ENCODE measurements at places on chromosomes 3 and 15. TPM values are rescaled to one million over a fixed set of nuclear protein-coding genes. Genes with fewer than 3 reads are reported as not detected.

The SHC4 gene
- 2.8 TPM for total RNA-seq

The DPPA2 gene
- total RNA-seq, result not detected

The ADGRG7 gene
- not detected for total RNA-seq

The GPR160 gene
- total RNA-seq, result 13.8 TPM

The MB21D2 gene
- 21.0 TPM for total RNA-seq

The AMT gene
- total RNA-seq, result 3.5 TPM

The LRRIQ4 gene
- not detected for total RNA-seq

The CCDC54 gene
- not detected for total RNA-seq

The GREM1 gene
- not detected for total RNA-seq

The SLC28A2 gene
- not detected for total RNA-seq

The PRKCI gene
- total RNA-seq, result 25.7 TPM

The ANKRD63 gene
- not detected for total RNA-seq

The ROPN1 gene
- total RNA-seq, result not detected

DNA sequence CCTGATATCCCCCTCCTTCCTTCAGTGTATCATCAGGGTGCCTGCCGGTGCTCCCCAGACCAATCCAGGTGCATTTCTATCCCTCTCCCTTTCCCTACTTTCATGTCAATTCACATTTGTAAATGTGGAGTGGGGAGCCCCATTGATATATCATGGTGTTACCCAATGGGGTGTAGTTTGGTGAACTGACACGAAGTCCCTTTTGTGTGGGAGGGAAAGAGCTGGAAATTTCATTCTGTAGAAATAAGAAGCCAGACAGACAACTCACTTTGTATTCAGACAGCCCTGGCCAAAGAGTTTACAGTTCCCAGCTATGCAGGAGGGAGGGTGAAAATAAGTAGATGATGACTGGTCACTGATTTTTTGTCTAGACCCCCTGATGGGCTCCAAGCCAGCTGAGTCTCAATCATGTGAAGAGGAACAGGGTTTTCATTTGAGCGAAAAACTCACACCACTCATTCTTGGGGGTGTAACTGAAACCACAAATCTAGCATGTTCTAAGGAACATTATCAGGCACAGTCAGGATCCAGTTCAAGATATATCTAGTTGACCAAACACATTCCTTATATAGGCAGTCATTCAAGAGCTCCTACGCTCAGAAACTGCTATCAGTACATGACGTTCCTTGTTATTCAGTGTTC is 58.9 kb downstream of the LMCD1 start:
- DNase-seq, result no peak

GRCh38 chr15:92541291-92542200 is 114.0 kb downstream of the FAM174B start:
- DNase-seq, result no peak

DNA sequence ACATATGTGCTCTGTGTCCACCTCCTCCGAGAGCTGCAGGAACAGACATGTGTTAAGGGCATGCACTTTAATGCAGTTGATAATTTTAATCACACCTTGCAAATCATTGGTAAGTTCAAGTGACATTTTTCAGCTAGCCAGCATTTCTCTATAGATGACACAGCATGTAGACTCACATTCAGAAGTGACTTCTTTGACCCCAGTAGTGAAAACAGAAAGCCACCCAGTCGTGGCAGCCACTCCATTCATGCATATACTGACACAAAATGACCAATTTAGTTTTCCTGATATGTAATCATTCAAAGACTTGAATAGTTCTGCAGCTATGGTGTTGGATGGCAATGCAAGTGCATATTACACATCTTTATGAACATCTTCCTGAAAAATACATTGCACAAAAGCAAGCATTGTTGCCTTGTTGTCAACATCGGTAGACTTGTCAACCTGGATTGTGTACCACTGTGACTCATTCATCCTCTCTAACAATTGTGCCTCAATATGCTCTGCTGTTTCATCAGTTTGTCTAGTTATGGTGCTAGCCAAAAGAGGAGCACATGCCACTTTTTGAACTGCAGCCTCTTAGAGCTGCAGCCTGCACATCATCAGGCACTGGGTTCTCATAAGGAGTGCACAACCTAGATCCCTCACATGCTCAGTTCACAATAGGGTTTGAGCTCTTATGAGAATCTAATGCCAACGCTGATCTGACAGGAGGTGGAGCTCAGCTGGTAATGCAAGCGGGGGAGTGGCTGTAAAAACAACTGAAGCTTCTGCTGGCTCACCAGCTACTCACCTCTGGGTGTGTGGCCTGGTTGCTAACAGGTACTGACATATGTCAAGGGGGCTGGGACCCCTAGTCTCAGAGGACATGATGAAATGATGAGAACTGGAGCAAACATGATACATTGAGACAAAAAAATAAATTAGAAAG is 622.0 kb downstream of the PYDC2 start:
- no peak for DNase-seq

- DNase-seq, result no peak
These were observed 13.0 kb downstream of the IL16 start for GRCh38 chr15:81209635-81210034.

DNA sequence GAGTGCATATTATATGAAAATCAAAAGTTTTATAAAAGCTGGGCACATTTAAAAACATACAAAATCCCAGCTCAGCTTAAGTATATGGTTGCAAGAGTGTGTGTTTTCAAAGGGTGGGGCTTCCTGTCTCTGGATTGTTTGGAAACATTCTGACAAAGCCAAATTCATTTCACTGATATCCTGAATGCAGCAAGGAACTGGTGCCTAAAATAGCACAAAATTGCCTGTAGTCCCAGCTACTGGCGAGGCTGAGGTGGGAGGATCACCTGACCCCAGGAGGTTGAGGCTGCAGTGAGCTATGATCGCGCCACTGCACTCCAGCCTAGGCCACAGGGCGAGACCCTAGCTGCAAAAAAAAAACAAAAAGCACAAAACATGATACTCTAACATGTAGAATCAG is 13.0 kb upstream of the TJP1 start:
- no peak for DNase-seq

- no peak for DNase-seq
These were observed 69.5 kb upstream of the SUCLG2 start for GRCh38 chr3:67723863-67724262.

DNA sequence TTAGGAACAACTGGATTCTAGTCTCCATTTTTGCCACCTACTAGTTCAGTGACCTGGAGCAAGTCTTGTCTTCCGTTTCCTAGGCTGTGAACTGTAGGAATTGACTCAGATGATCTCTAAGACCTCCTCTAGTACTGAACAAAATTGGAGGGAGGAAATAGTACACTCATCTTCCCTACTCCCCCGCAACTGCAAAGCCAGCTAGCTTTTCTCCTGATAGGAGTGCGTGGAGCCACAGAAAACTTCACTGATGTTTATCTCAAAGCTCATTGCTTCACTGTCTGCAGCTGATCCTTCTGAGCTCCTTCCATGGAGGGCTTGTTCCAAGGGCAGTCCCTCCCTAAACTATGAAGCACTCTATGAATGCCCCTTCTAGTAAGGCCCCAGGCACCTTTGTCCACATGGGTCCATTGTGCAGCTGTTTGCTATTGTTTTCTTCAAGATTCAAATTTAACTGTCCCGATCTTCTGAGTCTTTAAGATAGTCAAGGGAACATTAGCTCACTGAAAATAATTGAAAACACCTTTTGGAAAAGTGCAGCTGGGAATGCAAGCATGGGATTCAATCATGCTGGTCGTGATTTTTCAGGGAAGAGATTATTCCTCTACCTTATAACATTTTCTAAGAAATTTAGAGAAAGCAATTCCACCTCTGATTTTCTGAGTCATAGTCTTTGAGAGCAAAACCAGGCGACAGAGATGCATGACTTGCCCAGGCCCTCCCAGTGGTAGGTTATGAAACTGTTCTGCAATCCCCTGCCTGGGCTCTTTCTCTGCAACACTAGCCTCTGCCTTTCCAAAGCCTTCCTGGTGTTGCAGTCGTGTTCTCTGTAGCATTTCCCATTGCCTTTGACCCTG is 24.3 kb downstream of the FILIP1L start:
- DNase-seq, result peak; percentile 51

GRCh38 chr3:182843478-182843877 is 50.2 kb downstream of the ATP11B start:
- no peak for DNase-seq

GRCh38 chr3:152836269-152836668 is 1.3 kb downstream of the P2RY1 start:
- no peak for DNase-seq

GRCh38 chr3:13011573-13012220 is 61.5 kb downstream of the IQSEC1 start:
- DNase-seq, result peak; percentile 91

GRCh38 chr3:145457825-145458552 is 703.0 kb downstream of the PLOD2 start:
- DNase-seq, result no peak

- DNase-seq, result no peak
These were observed 424.7 kb upstream of the THBS1 start for GRCh38 chr15:39156166-39156565.

DNA sequence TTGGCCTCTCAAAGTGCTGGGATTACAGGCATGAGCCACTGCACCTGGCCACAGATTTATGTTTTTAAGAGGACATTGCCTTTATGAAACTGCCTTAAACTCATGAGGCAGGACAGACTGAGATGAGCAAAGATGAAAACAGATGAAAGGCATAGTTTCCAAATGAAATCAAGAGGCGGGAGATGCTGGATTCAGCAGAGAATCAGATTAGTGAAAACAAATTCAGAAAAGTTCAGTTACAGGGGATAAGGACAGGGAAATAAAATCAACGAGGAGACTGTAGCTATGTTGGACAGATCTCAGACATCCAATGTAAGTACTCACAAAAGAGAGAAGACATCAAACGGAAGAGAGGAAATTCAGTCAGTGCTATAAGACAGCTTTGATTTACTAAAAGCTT is 68.1 kb downstream of the ADAMTSL3 start:
- DNase-seq, result no peak

GRCh38 chr15:40823572-40824343 is 4.8 kb downstream of the PPP1R14D start:
- DNase-seq, result no peak

GRCh38 chr15:47971637-47972036 is 149.2 kb upstream of the SLC24A5 start:
- DNase-seq, result no peak

GRCh38 chr3:74107451-74107850 is 482.7 kb upstream of the PDZRN3 start:
- DNase-seq, result no peak

DNA sequence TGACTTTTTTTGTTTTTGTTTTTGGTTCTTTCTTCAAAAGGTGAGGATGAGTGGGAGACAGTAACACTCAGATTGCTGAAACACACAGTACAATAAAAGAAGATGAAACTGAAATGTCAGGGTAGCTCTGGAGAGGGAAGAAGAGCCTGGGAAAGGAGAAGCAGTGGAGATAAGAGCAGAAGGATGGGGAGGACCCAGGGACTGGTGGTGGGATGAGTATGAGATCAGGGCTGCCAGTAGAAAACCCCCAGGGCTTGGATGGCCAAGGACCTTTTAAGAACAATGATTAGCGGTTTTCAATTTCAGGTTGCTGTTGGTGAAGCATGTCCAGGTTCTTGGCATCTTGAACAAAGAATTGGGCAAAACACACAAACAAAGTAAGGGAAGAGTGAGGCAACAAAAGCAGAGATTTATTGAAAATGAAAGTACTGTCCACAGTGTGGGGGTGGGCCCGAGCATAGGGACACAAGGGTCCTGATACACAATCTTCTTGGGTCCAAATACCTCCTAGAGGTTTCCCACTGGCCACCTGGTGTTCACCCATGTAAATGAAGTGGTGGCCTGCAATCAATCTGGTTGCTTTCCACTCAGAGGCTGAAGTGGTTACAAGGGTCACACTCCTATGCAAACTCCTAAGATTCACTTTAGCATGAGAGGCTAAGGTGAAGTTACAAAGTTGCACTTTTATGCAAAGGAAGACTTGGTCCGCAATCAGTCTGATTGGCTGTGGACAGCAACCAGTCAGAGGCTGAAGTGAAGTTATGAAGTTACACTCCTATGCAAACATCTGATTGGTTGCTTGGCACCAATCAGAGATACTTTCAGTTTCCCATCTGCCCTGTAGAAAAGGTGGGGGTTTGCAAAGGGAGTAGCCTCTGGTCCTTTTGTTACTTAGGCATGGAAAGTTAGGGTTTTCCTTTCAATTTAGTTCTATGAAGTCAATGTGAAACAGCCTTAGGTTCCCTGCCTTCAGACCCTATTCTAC is 26.1 kb upstream of the MFSD1 start:
- DNase-seq, result no peak

GRCh38 chr3:37139567-37140052 is 34.8 kb downstream of the LRRFIP2 start:
- no peak for DNase-seq

Data from activated CD4-positive, alpha-beta memory T cell treated with anti-CD3 and anti-CD28 coated beads, Interleukin-2, amount 10 ng/mL, durations not matched to agents 7 days and 5 days (primary cell).